Stimulated activated CD4-positive, alpha-beta T cell treated with anti-CD3 and anti-CD28 coated beads, Interleukin-1b, Interleukin-23, amount 100 ng/mL, for 1 hour (primary cell): ENCODE measurements at places on chromosomes 4 and X.

DNA sequence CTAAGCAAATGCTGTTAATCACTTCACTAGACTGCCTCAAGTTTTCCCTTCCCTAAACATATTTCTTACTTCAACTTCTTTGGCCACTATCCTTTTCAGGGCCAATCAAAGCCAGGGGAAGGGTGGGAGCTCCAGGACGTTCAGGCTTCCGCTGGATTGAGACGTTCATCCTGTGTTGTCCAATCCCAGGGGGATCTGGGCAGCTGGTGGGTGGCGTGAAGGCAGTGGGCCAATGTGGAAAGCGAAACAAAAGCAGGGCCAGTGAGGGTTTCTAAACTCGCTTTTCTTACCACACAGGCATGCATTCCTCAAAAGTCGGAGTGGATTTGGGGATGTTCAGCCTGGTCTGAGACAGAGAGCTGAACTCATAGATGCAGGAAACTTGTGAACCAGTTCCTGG, 7.6 kb downstream of the CXCL13 start:
- no peak for DNase-seq

- DNase-seq: no peak
These were observed 53.5 kb downstream of the PLAC1 start for GRCh38 chrX:134604701-134605311.

GRCh38 chr4:46952451-46952850, 40.9 kb downstream of the GABRA4 start:
- DNase-seq: no peak

- DNase-seq: no peak
These were observed 646.9 kb upstream of the GALNT7 start for GRCh38 chr4:172521680-172522079.

DNA sequence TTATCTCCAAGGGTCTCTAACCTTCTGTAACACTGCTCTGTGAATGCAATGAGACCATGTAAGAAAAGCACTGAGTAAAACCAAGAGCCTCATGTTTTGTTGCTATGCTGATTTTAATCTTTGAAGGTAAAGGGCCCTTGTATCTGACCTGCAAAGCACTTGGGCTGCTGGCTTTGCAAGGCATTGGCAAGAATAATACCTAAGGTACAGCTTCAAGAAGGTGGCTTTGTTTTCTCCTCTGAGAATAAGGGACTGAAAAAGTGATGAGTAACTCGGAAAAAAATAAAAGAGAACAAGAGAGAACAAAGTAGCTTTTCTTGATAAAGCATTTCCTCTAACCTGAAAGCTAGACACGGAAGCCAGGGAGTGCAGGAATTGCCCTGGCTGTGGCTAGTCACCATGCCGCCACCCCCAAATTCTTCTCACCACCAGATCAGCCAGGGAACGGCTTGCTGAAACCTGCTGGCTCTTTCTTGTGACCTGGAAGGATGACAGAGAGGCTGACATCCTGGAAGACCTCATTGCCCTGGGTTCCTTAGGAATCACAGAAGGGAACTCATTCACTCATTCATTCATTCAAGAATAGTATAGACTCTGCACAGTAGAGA, 41.8 kb upstream of the HS3ST1 start:
- no peak for DNase-seq

- no peak for DNase-seq
These were observed 525.4 kb upstream of the HS3ST1 start for GRCh38 chr4:11954093-11954492.

DNA sequence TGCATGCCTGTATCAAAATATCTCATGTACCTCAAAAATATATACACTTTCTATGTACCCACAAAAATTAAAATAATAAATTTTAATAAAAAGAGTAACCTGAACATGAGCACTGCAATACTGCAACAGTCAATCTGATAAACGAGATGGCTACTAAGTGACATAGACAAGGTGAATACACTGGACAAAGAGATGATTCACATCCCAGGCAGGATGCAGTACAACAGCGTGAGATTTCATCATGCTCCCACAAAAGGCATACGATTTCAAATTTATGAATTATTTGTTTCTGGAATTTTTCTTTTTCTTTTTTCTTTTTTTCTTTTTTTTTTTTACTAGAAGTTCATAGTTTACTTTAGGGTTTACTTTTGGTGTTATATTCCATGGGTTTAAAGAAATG, 12.2 kb upstream of the FGF16 start:
- DNase-seq: no peak

DNA sequence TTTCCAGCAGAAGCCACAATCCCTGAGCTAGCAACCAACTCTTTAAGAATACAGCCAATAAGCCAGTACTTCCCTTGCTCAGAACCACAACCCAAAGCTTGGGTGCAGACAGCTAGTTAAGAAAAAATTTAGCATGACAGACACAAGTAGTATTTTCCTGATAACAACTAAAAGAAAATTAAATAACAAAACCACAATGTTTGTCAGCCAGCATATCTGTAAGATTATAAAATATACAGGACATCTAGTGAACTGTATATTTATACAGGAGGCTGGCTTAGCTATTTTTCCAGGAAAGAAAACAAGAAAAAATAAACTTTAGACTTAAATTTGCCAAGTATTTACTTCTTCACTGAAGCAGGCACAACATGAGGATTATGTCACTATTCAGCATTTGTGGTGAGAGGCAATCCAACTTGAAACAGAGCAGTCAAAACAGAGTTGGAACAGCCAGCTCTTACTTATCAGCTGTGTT, 6.6 kb downstream of the PF4V1 start:
- DNase-seq: no peak

GRCh38 chr4:20341134-20341738, 89.5 kb downstream of the SLIT2 start:
- no peak for DNase-seq

GRCh38 chr4:54668014-54668611, 10.4 kb downstream of the KIT start:
- DNase-seq: no peak

DNA sequence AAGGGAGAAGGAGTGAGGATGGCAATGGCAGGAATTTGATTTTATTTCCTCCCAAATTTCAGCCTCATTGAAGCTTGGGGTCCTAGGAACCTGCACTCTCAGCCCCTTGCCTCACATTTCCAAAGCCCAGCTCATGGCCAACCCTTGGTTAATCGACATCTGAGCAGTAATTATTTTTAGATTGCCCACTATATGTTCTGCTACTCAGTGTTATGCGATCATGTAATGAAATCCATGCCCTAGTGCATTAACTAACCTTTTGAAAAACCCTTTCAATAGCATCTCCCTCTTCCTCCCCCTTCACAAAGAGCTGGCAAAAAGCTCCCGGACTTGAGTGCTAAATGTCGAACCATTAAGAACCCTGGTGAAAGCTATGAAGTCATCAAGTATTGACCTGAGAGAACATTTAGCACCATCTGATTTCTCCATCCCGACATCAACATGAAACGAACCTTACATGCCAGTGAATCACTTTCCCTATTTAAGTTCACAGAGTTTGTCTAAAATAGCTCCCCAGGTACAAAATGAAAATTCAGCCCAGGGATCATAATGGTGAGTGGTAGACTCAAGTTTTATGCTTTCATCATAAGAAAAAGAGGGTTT, 59.2 kb upstream of the RPS6KA3 start:
- DNase-seq: no peak

- DNase-seq: no peak
These were observed 96.4 kb downstream of the EMCN start for GRCh38 chr4:100421361-100421978.

- peak; percentile 20 for DNase-seq
These were observed 30.4 kb downstream of the ELF4 start for GRCh38 chrX:130079824-130080406.

- DNase-seq: no peak
These were observed 4.8 kb upstream of the GYG2 start for GRCh38 chrX:2823795-2824386.

DNA sequence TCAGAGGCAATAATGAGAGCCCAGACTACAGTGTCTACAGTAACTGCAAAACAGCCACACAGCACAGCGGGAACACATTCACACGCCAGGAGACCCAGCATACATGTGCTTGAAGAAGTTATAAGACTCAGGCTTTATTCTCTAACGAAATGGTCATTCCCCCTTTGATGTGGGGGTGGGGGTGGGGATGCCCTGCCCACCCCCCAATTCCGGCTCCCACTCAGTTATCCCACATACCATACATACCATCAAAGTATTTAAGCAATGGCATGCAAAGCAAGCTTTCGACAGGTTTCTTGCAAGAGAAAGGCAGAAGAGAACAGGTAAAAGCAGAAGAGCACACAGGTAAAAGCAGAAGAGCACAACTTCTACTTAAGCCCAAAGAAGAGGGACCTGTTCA, 3.6 kb downstream of the MECP2 start:
- no peak for DNase-seq

GRCh38 chr4:70158576-70158975, 4.5 kb downstream of the PRR27 start:
- DNase-seq: no peak

DNA sequence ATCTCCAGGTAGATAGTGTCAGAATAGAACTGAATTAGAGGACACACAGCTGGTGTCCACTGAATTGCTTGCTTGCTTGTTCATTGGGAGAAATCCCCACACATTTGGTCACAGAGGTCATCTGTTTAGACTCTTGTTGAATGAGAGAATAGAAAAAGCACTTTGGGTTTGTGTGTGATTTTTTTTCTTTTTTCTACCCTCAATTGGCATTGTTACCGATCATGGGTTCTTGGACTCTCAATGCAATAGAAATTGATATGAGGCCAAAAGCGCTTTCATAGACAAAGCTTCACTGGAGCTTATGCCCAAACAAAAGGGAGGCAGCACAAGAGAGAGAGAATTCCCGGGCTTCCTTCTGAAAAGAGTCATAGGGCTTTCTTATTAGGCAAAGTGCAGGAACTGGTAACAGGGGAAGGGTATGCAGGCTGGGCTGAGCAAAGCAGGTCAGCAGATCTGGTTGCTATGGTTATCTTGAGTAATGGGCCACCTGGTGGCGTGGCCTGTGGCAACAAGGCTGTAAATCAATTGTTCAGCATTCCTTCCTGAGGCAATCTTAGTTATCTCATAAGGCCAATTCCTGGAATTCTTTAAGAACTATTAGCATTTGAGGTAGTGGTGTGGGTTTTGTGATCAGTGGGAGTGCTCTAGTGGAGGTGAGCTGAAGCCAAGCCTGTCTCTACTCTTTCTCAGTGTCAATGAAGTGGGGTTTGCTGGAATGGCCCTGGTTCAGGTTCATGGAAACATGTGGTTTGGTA, 5.3 kb upstream of the GPR82 start:
- no peak for DNase-seq

DNA sequence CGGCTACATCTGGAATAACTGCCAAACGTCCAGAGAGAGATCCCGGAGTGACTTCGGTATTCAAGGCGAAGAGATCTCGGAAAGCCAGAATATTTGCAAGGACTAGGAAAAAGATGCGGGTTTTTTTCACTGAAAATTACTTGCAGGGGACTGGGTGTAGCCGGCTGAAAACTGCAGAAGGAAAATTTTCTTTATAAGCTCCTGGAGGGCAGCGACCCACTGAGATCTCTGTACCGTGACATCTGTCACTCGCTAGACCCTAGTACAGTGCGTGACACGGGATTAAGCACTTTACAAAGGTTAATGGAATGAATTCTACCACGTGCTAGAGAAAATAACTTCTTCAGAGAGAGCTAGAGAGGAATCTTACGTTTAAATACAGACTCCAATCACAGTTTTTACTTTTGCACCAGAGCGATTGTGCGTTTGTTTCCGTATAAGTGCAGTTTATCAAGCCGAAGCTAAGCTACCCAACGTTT, 1.1 kb upstream of the LCORL start:
- no peak for DNase-seq

DNA sequence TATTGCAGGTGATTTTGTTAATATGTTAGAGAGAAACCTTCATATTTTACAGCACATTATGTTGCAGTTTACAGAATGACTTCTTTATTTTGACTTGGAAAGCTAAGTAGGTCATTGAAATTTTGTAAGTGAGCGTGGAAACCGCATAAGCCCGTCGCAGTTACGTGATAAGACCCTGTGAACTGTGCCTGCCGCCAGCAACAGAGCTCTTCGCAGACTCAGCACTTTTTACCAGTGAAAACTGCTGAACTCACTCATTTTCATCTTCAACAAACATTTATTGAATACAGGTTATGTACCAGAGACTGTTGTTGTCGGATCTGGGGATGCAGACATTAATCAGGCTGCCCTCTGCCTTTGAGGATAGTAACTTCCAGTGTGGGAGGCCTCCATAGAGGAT, 355.7 kb downstream of the HS3ST1 start:
- no peak for DNase-seq

DNA sequence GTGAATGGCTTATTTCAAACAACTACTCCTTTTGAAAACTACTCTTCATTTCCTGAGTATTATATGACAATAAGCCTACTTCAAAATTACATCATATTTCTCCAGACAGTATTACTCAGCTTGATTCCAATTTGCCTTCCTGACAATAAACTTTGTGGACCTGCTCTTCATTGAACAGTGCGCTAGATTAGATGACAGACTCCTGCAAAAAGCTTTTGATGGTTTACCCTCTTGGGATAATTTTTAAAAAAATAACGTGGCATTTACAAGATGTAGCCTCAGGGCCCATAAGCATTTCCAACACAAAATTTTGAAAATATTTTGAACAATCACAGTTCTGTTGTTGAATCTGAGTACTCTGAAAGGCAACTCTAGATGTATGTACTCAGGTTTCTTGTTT, 25.9 kb downstream of the MGAT4D start:
- no peak for DNase-seq

DNA sequence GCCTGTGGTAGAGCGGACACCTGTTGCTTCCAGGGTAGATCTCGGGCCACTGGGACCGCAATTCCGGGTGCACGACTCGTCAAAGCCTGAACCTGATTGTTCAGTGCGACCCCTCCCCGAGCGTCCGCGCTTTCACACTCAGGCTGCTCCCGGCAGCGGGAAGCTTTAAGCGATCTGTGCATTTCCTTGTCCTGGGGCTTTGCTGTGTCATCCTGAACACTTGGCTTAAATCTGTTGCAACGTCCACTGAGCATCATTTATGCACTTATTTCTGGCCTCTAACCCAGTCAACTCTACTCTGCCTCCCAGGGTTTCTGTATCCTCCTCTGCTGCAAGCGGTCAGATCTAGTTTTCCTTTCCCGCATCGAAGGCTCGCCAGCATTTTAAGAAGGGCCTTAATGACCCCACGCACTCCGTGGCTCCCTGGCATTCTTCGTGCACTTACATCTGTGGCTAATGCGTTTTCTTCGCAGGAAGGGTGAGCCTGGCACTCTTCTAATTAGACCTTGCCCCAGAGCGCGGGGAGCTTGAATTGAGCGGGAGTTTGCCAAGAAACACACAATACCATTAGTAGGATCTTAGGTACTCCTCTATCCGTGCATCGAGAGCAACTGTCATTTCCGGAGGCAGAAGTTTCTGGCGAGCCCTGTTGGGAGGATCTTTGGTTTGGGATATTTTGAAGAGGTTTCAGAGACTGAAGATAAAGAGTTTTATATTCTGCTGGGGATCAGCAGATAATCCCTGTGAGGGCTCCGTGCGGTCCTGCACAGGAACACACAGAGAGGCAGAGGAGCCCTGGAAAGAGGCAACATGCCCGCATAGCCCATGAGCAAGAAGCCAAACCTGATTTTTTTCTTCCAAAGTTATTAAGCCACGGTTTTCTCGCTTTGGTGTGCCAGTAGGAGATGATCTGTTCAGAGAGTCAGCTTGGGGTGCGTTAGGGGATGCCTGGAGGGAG, 654 bp upstream of the DDIT4L start:
- no peak for DNase-seq
